Activated naive CD4-positive, alpha-beta T cell (primary cell): ENCODE measurements at places on chromosomes 7 and 10.

GRCh38 chr7:150740053-150740452 lies 2.8 kb downstream of the GIMAP5 start:
- no peak for DNase-seq

- DNase-seq: no peak
Measured at GRCh38 chr10:122426829-122427228, 27.6 kb upstream of the ARMS2 start.

DNA sequence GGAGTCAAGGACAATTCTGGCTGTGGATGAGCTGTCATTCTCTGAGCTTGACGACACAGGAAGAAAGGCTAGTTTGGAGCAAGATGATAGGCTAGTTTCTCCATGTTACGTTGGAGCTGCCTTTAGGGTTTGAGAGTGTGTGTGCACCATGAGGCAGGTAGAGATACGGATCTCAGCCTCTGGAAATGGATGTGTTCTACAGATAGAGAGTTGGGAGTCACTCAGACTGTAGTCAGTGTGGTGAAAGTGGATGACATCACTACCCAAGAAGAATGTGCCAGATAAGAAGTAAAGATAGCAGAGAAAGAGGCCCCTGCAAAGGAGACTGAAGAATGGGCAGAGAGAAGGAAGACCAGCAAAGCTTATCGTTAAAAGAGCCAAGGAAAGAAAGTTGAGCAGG lies 42.4 kb downstream of the PNLIPRP3 start:
- no peak for DNase-seq

- no peak for DNase-seq
Measured at GRCh38 chr10:50417486-50417885, 166.2 kb upstream of the ASAH2 start.

GRCh38 chr10:28840971-28841370 lies 163.7 kb downstream of the BAMBI start:
- DNase-seq: no peak

- no peak for DNase-seq
Measured at GRCh38 chr7:91554883-91555282, 290.6 kb downstream of the FZD1 start.

DNA sequence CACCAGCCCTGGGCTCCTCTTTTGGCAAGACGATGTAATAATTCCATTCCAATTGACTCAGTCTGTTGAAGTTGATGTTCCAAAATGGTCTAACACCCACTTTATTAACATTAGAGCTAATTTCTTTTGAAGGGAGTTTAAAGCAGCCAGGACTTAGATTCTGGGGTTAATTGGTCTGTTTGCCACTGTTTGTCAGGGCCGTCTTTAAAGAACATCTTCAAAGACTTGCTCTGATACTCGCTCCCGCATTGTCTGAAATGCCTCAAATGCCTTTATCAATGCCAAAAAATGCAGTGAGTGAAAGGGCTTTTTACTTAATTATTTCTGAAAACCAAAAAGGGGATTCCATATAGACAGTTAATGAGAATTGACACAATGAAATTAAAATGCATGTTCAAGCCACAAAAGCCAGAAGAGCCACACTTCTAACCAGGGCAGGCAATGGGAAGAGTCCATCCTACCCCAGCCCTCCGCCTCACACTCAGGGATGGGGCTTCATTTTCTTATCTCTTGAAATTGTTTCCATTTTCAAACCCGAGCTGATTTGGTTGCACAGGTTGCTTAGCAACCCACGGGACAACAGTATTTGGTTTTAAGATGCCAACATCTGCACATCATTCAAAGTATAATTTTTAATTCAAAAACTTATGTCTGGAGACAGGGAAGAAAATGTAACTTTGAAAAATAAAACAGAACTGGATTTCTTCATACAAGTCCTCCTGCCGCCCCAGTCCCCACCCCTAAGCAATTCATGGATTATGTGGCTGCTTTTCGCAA lies 163.0 kb downstream of the FGFR2 start:
- no peak for DNase-seq

GRCh38 chr7:94451187-94451586 lies 56.5 kb downstream of the COL1A2 start:
- DNase-seq: no peak

- DNase-seq: no peak
Measured at GRCh38 chr10:133444342-133445267, 9.1 kb upstream of the SCART1 start.

GRCh38 chr10:99966306-99966705 lies 43.4 kb downstream of the DNMBP start:
- no peak for DNase-seq

GRCh38 chr10:82618007-82618406 lies 743.0 kb downstream of the NRG3 start:
- no peak for DNase-seq

DNA sequence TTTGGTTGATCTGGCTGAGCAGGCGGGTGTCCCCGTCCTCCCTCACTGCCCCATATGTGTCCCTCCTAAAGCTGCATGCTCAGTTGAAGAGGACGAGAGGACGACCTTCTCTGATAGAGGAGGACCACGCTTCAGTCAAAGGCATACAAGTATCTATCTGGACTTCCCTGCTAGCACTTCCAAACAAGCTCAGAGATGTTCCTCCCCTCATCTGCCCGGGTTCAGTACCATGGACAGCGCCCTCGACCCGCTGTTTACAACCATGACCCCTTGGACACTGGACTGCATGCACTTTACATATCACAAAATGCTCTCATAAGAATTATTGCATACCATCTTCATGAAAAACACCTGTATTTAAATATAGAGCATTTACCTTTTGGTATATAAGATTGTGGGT lies 26.9 kb upstream of the TRIM56 start:
- DNase-seq: peak; percentile 31

DNA sequence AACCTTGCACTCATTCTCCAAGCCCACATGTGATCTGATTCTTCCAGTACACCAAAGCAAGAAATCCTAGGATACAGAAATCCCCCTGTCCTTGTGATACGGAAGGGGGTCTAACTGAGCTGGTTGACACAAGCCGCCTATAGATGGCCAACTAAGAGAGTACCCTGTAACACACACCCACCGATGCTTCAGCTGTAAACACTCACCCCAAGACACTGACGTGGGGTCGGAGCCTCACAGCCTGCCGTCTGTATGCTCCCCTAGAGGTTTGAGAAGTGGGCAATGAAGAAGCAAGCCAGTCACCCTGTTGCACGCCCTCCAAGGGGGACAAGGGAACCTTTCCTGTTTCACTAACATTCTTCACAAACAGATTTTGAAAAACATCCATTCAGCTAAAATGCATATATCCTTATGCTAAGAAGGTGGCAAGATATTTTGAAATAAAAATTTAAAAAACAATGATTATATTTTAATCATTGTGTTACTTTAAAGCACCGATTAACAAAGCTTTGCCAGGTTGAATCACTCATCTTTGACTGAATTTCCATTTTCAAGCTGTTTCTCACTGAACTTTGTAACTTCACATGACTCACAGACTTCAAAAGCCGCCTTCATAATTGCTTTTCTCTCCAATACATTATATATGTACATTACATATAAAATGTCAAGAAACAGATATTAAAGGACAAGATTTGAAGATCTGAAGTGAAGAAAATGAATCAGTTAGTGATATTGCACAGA lies 329.3 kb downstream of the ARL4A start:
- no peak for DNase-seq

DNA sequence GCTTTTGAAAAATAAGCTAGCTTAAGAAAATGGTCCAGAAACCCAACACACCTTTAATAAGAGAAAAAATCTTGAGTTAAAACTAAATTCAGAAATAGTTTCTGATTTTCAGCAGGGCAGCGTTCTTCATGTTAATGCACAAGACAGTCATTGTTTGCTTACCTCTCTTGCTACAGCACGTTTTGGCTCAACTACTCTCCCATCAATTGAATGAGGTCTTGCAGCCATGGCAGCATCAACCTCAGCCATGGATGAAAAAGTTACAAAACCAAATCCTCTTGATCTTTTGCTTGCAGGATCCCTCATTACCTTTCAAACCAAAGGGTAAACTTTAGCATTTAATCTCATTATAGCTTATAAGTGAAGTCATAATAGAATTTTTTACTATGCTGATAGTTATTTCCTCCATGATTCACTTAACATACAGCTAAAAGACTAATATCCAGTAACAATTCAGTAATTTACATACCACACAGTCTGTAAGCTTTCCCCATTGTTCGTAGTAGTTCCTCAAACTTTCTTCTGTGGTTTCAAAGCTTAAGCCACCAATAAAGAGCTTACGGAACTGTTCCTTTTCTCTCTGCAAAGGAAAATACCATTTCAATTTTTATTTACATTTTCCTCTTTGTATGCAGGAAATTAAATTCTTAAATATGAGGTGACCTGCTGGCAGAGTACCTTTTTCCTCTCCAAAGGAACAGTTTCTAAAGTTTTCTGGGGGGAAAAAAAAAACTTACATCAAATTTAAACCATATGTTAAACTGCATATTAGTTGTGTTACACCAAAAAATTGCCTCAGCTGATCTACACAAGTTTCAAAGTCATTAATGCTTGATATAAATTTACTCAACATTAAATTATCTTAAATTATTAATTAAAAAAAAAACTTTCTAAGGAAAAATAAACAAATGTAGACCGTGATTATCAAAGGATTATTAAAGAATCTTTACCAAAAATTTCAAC lies 3.1 kb downstream of the HNRNPA2B1 start:
- DNase-seq: no peak

DNA sequence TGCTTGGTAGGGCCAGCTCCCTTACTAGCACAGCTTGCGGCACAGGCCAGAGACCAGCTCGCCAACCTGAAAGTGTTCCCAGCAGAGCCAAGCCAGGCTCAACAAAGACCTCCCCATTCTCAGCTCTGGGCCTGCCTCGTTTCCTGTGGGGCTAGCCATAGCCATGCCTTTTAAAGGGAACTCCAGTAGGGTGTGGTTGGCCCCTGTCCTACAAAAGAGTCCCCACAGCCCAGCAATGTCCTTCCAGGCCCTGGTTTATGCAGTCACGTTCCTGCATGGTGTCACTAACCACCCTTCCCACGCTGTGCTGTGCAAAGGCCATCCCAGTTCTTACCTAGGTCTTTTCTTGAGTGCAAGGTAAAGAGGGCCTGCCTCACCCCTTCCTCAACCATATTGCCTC lies 87.8 kb upstream of the LRRC4 start:
- no peak for DNase-seq

DNA sequence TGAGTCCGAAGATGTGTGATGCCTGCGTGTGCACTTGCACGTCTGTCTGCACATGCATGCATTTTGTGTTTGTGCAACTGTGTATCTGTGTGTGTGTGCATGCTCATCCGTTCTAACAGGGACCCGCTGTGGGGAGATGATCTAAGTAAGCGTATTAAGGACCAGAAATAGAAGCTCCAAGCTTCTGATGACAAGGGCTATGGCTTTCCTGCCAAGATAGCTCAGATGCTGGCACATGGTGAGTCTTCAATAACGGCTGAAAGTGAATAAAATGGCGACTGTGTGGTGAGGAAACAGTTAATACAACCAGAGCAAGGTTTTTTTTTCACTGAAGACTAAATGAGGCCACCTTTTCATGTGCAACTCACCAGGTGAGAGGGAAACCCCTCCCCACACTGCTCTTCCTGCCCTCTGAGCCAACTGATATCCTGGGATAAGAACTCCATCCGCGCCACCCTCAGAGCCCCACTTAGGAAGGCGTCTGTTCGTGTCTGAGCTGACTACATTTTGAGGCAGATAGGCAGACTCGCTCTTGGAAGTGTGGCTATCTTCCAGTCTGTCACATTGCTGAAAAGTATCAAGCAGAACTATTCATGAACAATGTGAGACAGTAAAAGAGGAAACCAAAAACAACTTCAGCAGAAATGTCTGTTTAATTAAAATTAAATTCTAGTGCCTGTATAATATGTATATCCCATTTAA lies 47.4 kb upstream of the TCERG1L start:
- no peak for DNase-seq

GRCh38 chr10:25758041-25758457 lies 176.0 kb upstream of the MYO3A start:
- no peak for DNase-seq

DNA sequence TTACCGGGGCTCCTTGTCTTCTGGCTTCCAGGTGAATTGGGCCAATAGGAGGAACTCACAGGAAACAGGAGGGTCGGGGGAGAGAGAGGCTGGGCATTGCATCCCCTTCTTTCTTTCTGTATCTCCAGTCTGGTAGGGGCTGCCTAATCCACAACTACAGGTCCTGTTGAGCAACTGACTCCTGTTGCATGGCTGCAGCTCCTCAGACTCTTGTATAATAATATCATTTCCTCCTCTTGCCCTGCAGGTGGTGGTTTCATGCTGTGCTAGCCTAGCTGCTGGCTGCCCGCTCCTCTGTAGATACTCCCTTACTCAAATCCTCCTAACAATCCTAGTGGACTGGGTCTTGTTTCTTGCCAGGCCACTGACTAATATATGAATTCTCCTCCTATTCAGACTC lies 276.5 kb upstream of the SMIM30 start:
- DNase-seq: no peak

DNA sequence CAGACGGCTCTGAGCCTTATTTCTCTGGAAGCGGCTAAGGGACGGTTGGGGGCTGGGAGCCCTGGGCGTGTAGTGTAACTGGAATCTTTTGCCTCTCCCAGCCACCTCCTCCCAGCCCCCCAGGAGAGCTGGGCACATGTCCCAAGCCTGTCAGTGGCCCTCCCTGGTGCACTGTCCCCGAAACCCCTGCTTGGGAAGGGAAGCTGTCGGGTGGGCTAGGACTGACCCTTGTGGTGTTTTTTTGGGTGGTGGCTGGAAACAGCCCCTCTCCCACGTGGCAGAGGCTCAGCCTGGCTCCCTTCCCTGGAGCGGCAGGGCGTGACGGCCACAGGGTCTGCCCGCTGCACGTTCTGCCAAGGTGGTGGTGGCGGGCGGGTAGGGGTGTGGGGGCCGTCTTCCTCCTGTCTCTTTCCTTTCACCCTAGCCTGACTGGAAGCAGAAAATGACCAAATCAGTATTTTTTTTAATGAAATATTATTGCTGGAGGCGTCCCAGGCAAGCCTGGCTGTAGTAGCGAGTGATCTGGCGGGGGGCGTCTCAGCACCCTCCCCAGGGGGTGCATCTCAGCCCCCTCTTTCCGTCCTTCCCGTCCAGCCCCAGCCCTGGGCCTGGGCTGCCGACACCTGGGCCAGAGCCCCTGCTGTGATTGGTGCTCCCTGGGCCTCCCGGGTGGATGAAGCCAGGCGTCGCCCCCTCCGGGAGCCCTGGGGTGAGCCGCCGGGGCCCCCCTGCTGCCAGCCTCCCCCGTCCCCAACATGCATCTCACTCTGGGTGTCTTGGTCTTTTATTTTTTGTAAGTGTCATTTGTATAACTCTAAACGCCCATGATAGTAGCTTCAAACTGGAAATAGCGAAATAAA lies 175.5 kb downstream of the RNF216 start:
- no peak for DNase-seq

- DNase-seq: no peak
Measured at GRCh38 chr7:64884085-64884912, 18.8 kb upstream of the ZNF273 start.

GRCh38 chr7:143280566-143280965 lies 4.2 kb upstream of the TMEM139 start:
- no peak for DNase-seq

DNA sequence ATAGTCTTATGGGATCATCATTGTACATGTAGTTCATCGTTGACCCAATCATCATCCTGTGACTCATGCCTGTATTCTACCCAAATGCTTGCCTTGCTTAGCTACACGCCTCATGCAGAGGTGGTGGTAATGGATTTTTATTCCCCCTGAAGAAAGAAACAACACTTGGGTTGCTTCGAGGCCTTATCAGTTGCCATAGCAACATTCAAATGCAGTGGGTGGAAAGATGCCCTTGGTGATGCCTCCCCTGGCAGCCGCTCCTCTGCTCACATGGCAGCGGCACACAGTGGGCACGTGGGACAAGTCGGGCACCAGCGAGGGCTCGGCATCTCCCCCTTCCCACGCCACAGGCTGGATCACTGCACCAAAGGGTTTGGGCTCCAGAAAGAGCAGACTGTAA lies 54.0 kb upstream of the NMT2 start:
- DNase-seq: no peak

- no peak for DNase-seq
Measured at GRCh38 chr10:60099998-60100747, 193.8 kb upstream of the CCDC6 start.
